ENCODE measurements at places on chromosomes 11 and 22. TPM values are rescaled to one million over a fixed set of nuclear protein-coding genes. Genes with fewer than 3 reads are reported as not detected.

GRCh38 chr22:45334528-45334927 is 24.8 kb downstream of the FAM118A start:
- DNase-seq: no peak
- no peaks in the 10 kb centered on the region for H3K27me3 ChIP-seq
- H3K36me3 ChIP-seq: peaks cover 83% of the 10 kb centered on the region
- no peaks in the 10 kb centered on the region for H3K4me1 ChIP-seq
- H3K4me3 ChIP-seq: no peak overlapping the region

DNA sequence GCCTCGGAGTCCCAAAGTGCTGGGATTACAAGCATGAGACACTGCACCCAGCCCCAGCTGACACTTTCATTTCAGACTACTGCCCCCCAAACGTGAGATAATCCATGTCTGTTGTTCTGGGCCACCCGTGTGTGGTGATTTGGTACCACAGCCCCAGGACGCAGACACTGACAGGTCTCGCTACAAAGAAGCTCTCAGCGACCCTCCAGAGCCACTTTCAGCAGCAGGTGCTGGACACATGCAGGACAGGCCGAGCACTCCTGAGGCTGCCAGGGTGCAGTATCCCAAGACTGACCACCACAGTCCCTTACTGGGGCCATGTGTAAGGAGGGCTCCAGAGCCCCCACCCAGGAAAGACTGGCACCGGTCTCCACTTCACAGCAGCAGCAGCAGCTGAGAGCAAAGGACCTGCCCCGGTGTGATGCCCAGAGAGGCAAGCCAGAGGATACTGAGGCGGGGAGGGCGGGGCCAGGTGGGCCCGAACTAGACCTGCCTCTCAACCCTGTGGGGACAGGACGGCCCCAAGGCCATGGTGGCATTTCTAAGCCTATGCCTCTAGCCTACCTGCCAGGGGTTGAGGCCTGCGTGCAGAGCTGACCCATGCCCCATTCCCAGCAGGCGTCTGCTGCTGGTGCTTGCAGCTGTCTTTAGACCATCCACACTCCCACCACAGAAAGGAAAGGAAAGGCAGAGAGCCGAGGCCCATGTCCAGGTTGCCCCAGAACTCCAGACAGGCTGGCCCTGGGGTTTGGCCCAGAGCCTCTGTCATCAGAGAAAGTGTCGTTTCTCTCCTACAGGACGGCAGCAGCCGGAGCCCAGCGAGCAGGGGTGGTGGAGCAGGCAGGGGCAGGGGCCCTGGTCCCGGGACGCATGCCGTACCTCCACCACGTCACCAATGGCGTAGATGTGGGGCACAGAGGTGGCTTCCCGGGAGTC is 28.0 kb upstream of the GNB1L start:
- H3K27ac ChIP-seq: no peak overlapping the region
- H3K36me3 ChIP-seq: no peaks in the 10 kb centered on the region

GRCh38 chr11:28964811-28965210 is 856.6 kb downstream of the METTL15 start:
- no peaks in the 10 kb centered on the region for H3K4me1 ChIP-seq
- no peaks in the 10 kb centered on the region for H3K27me3 ChIP-seq
- H3K4me3 ChIP-seq: no peak overlapping the region
- no peak for DNase-seq
- H3K36me3 ChIP-seq: no peaks in the 10 kb centered on the region
- H3K27ac ChIP-seq: no peak overlapping the region

- no peak for DNase-seq
- H3K4me1 ChIP-seq: no peaks in the 10 kb centered on the region
- no peaks in the 10 kb centered on the region for H3K27me3 ChIP-seq
- H3K27ac ChIP-seq: no peak overlapping the region
- H3K36me3 ChIP-seq: peaks cover 90% of the 10 kb centered on the region
These were observed 15.5 kb downstream of the CSF2RB start for GRCh38 chr22:36928786-36929535.

DNA sequence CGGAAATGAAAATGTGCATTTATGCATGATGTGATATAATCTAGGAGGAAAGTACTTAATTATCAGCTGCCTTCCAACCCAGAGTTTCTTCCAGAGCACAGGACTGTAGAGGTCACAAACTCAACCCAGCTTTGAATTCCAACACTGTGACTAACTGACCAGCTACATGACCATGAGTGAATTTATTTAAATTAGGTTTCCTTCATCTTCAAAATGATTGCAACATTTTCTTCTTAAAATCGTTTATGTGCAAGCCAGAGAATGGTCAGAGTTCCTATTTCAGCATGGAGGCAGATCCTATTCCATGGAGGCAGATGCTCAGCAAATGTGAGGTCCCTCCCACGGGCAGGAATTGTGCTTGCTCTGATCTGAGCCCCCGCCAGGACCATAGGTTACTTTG is 42.4 kb downstream of the OSBP start:
- no peaks in the 10 kb centered on the region for H3K4me1 ChIP-seq
- no peak overlapping the region for H3K27ac ChIP-seq
- H3K36me3 ChIP-seq: peaks cover 35% of the 10 kb centered on the region
- H3K27me3 ChIP-seq: no peaks in the 10 kb centered on the region
- no peak for DNase-seq

The BCO2 gene
- total RNA-seq: 1.4 TPM

DNA sequence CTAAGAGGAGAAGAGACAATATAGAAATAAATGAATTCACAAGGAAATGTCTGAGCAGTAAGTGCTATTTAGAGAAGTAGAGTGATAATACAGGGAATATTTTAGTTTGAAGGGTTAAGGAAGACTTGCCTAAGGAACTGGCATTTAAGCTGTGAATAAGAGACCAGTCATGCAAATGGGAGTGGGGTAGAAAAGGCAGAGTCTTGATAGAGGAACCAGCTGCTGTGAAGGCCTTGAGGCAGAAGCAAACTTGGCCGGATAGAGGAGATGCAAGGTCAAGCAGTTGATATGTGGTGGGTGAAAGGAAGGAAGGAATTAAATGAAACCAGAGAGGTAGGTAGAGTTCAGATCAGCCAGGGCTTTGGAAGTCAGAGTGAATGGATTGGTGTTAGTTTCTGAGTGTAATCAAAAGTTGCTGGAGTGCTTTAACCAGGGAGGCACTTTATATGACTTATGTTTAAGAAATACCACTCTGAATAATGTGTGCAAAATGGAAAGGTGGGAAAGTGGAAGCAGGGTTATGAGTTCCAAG is 198.4 kb upstream of the SESN3 start:
- peaks cover 5% of the 10 kb centered on the region for H3K27me3 ChIP-seq
- no peak for DNase-seq
- no peak overlapping the region for H3K4me3 ChIP-seq
- H3K4me1 ChIP-seq: no peaks in the 10 kb centered on the region
- H3K27ac ChIP-seq: no peak overlapping the region

GRCh38 chr11:67356387-67356863 is 3.1 kb upstream of the POLD4 start:
- peak overlapping the region; percentile 90 for H3K27ac ChIP-seq
- peaks cover 69% of the 10 kb centered on the region for H3K4me1 ChIP-seq
- H3K4me3 ChIP-seq: peak overlapping the region; percentile 72
- no peaks in the 10 kb centered on the region for H3K27me3 ChIP-seq
- no peak for DNase-seq
- peaks cover 14% of the 10 kb centered on the region for H3K36me3 ChIP-seq

The MISFA gene
- 2.6 TPM for total RNA-seq

The ZNF408 gene
- 15.6 TPM for total RNA-seq

The TMPRSS4 gene
- not detected for total RNA-seq

DNA sequence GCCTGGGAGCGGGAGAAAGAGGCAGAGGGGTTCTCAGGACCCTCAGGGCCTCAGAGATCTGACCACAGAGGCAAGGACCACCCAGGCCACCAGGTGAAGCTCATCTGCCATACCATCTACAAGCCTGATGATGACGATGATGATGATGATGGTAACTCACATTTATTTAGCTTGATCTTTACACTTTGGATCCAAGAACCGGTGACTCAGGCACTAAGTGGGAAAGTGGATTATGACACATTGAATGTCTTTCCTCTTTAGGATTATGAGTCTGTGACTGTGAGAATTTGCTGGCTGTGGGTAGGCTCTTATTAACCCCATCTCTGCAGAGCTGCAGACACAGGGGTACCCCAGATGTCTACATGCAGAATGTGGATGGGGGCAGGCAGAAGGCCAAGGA is 110.3 kb downstream of the DSCAML1 start:
- no peaks in the 10 kb centered on the region for H3K4me1 ChIP-seq
- no peak overlapping the region for H3K4me3 ChIP-seq
- peaks cover 18% of the 10 kb centered on the region for H3K27me3 ChIP-seq
- no peaks in the 10 kb centered on the region for H3K36me3 ChIP-seq

DNA sequence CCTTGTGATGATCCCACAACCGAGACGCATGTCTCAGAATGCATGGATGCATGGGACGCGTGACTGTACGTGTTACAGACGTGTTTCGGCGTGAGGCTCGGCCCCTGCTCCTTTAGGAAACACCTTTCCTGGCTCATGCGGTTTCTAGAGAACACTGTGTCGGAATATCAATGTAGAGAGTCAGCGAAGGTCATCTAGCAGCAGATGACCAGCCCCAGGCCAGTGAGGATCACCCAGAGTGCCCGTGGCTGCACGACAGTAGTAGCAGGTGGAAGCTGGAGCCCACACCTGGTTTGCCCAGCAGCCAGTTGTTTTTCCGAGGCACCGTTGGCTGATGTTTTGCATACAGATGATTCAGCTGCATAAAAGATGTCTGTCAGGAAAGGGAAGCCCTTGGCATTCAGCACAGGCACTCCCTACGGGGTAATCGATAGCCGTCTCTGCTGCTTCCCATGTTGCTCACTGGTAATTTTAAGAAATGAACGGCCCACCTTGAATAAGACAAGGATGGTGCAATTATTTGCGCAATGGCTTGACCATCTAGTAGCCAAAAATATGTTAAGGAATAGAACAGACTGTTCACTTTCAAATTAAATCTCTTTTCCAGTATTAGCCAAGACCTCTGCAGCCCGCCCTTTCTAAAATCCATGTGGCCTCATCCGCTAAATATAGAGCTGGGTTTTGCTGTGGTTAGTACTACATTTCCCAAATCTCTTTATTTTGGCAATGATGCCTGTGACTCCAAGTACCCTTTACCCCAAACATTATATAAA is 1.1 kb upstream of the CLTCL1 start:
- DNase-seq: no peak
- peaks cover 12% of the 10 kb centered on the region for H3K27me3 ChIP-seq
- H3K4me3 ChIP-seq: peak overlapping the region; percentile 91
- H3K36me3 ChIP-seq: no peaks in the 10 kb centered on the region
- peak overlapping the region; percentile 83 for H3K27ac ChIP-seq

- peaks cover 2% of the 10 kb centered on the region for H3K27me3 ChIP-seq
- no peak overlapping the region for H3K27ac ChIP-seq
- no peak overlapping the region for H3K4me3 ChIP-seq
These were observed 21.2 kb upstream of the PSMA1 start for GRCh38 chr11:14541192-14541947.

GRCh38 chr22:40624770-40625169 is 11.7 kb downstream of the MRTFA start:
- H3K4me1 ChIP-seq: peaks cover 55% of the 10 kb centered on the region
- peak overlapping the region; percentile 26 for H3K27ac ChIP-seq
- peaks cover 9% of the 10 kb centered on the region for H3K36me3 ChIP-seq

DNA sequence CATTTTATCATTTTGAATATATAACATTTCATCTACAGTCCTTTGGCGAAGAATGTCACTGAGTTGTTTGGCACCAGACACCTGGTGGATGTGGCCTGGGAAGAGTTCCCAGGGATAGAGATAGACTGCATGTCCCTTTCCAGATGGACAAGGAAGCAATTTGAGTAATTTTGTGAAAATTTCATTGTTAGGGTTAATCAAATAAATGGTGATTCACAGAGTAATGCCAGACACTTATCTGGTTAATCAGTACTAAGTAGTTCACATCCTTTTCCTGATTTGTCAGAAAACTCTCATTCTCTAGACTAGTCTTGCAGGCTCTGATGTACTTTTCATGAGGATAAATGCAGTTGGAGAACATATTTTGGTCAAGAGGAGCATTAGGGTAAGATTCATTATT is 41.6 kb downstream of the NAALAD2 start:
- no peaks in the 10 kb centered on the region for H3K36me3 ChIP-seq
- no peak overlapping the region for H3K27ac ChIP-seq
- H3K27me3 ChIP-seq: peaks cover 3% of the 10 kb centered on the region
- no peak for DNase-seq
- H3K4me1 ChIP-seq: no peaks in the 10 kb centered on the region

- peaks cover 25% of the 10 kb centered on the region for H3K4me1 ChIP-seq
- H3K4me3 ChIP-seq: no peak overlapping the region
- peaks cover 42% of the 10 kb centered on the region for H3K27me3 ChIP-seq
- H3K27ac ChIP-seq: no peak overlapping the region
- DNase-seq: no peak
- no peaks in the 10 kb centered on the region for H3K36me3 ChIP-seq
These were observed 2.2 kb downstream of the TBX1 start for GRCh38 chr22:19762568-19763457.

The FBLN1 gene
- not detected for total RNA-seq

DNA sequence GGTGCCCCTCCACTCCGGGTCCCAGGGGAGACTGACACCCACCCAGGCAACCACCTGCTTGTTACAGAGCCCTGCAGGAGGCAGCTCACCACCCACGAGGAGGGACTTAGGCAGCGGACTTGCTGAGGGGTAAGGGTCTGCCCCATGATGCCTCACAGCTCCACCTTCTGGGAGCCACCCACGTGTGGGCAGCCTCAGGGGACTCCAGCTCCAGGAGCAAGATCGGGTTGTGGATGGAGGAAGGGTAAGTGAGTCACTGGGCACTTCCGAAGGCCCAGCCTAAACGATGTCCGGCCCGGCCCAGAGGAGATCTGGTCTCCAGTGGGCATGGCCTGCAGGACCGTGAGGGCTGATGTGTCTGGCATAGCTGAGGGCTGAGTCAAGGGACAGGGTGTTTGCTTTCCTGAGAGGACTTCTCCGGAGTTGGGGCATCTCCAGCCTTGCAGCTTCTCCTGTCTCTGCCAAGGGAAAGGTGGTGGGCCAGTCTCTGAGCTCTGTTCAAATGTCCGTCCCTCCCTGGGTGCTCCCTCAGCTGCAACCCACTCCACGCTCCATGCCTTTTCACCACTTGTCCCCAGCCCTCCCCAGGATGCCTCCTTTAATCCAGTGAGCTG is 32.3 kb upstream of the P2RY2 start:
- H3K4me3 ChIP-seq: no peak overlapping the region
- no peaks in the 10 kb centered on the region for H3K27me3 ChIP-seq
- no peak overlapping the region for H3K27ac ChIP-seq
- peaks cover 40% of the 10 kb centered on the region for H3K4me1 ChIP-seq
- DNase-seq: no peak
- no peaks in the 10 kb centered on the region for H3K36me3 ChIP-seq

The CHRM4 gene
- total RNA-seq: 0.42 TPM

DNA sequence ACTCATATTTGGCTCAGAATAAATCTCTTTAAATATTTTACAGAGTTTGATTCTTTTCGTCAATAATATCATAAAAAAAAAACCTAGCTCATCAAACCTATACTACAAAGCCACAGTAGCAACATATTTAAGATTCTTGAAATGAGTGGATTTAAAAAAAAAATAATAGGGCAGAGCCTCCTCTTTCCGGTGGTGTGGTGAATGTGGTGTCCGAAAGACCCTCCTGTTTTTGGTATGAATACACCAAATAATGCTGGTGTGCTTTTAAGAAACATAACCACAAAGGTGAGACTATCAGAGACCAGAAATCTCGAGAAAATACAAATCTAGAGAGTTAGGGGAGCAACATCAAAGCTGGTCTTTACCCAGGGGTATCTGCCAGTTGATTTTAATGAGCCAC is 342.6 kb downstream of the TBC1D22A start:
- no peaks in the 10 kb centered on the region for H3K27me3 ChIP-seq
- no peak overlapping the region for H3K4me3 ChIP-seq
- peaks cover 53% of the 10 kb centered on the region for H3K36me3 ChIP-seq
- DNase-seq: no peak

GRCh38 chr11:130212431-130212961 is 52.9 kb downstream of the ST14 start:
- peak; percentile 14 for DNase-seq
- H3K27me3 ChIP-seq: no peaks in the 10 kb centered on the region
- no peak overlapping the region for H3K4me3 ChIP-seq
